ENCODE measurements at places on chromosomes 1 and 21. TPM values are rescaled to one million over a fixed set of nuclear protein-coding genes. Genes with fewer than 3 reads are reported as not detected.

- no peak for DNase-seq
These were observed 160.1 kb downstream of the FASLG start for GRCh38 chr1:172818841-172819527.

The PTGER3 gene
- total RNA-seq = 7.9 TPM

DNA sequence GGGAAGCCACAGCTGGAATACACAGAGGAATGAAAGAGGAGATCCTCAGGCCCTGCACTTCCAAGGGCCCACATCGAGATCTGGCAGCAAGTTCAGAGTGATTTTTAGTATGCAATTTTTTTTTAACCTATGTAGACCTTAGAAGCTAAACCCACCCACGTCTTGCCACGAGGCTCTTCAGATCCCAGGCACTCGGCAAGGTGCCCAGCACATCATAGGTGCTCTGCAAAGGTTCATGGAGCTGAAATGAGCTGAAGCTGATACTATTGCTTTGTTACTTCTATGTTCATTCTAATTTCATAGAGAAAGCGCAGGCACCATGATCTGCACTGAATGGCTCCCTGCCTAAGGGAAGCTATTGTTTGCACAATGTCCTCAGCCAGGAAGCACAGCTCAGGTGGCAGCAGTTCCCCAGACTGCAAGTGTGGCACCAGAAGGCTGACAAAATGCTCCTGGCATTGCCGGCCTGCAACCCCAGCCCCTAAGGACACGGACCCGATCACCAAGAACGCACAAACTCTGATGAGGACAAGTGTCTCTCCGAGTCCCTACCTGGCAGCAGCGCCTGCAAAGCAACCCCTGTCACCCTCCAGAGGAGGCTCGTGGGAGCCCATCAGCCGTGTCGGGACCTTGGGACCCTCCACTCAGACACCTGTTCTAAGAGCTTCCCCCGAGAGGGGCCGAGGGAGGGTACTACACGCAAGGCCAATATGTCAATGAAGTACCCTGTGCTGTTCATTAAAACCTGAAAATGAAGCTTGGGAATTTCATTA lies 264.2 kb downstream of the NPHP4 start:
- DNase-seq = peak; percentile 63

- no peak for DNase-seq
These were observed 624 bp downstream of the ARHGAP29 start for GRCh38 chr1:94236630-94237290.

- DNase-seq = no peak
These were observed at the start of gene RUSC1 for GRCh38 chr1:155320661-155321617. RUSC1 (plus strand) TSS chr1:155320894; CDS start chr1:155321774, 880 bp downstream.

- DNase-seq = no peak
These were observed 4.9 kb downstream of the PRKAB2 start for GRCh38 chr1:147167365-147167764.

Measured in chondrocyte (in vitro differentiated cells).